ENCODE measurements at places on chromosomes 7 and 10. TPM values are rescaled to one million over a fixed set of nuclear protein-coding genes. Genes with fewer than 3 reads are reported as not detected.

Gene ZC3HAV1L
- 0.25 TPM for total RNA-seq

Gene AEBP1
- not detected for total RNA-seq

DNA sequence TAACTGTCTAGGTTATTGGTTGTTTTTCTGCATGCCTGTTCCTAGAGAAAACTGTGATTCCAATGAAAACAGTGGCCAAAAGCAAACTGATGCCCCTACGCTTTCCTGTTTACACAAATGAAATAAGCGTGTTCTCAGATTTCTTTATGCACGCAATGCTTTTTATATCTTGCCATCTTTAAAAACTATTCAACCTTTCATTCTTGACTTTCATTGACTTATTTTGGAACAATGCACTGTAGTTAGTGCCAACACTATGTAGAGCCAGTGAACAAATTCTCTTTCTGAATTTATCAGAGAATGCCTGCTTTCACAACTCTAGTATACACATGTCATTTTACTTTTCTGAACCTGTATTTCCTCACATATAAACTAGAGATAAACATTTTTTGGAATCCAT is 86.6 kb downstream of the CABCOCO1 start:
- no peak for DNase-seq

DNA sequence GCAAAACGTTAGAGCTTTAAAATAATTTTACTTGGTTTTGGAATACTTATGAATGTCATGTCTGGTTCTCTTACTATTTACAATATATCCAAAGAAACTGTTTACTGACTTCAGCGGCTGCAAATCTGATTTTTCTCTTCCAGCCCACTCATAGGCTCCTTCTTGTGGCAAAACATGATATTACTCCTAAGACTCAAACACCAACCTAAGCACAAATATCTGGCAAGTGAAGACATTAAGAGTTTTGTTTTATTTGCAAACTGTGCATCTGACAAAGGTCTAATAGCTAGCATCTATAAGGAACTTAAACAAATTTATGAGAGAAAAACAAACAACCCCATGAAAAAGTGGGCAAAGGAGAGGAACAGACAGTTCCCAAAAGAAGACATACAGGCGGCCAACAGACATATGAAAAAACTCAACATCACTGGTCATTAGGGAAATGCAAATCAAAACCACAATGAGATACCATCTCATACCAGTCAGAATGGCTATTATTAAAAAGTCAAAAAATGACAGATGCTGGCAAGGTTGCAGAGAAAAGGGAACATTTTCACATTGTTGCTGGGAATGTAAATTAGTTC is 20.3 kb upstream of the GJC3 start:
- DNase-seq, result peak; percentile 80

Data from Karpas-422 (cell line).